Neuronal stem cell (in vitro differentiated cells): ENCODE measurements at places on chromosomes 16 and 17.

DNA sequence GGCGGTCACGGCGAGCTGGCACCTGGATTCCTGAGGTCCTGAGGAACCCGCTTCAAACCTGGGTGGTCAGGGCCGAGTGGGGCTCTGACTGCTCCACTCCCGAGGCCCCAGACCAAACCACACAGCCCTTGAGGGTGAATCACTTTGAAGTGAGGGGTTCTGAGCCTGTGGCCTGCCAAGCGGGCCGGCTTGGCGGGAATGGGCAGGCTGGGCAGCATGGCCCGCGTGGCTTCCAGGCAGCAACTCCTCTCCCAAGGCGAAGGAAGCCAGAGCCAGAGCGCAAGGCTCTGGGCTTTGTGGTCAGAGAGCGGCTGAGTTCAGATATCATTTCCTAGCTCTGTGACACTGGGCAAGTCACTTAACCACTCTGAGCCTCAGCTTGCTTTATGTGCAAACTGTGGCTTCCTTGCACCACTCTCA lies 42.7 kb downstream of the CMIP start:
- no peak for DNase-seq

GRCh38 chr17:2462481-2462880 lies 49.2 kb downstream of the METTL16 start:
- DNase-seq = no peak

- no peak for DNase-seq
Observed at GRCh38 chr16:13742928-13743327, 177.0 kb upstream of the ERCC4 start.

GRCh38 chr17:59427425-59427921 lies 96.0 kb downstream of the YPEL2 start:
- DNase-seq = no peak

GRCh38 chr16:19523184-19523558 lies 571 bp upstream of the CCP110 start:
- no peak for DNase-seq

- DNase-seq = no peak
Observed at GRCh38 chr17:83189044-83190003, 109.9 kb downstream of the METRNL start.

DNA sequence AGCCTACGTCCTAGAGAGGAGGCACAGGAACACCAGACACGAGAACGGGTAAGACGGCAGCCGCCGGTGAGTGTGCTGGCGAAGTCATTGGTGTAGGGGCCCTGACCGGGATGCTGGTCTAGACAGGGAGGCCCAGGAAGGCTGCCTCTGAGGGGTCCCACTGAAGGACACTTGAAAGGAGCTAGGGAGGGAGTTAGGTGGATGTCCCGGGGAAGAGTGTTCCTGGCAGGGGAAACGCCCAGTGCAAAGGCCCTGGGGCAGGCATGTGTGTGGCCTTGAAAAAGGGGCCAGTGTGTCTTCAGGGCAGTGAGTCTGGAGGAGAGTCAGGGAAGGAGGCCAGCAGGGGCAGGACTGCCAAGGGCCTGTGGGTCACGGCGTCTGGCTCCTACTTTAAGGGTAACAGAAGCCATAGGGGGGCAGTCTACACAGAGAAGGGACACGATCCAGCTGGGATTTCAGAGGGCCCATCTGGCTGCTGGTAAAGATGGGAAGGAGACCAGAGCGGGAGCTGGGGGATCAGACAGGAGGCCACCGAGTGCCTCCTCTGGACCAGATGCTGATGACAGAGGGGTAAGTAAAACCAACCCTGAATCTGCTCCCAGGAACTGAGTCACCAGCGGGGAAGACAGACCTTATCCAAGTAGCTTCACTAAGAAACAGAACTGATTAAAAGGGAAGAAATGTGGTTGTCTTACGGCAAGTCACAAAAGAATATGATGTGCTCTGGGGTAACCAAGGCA lies 115.9 kb downstream of the LITAF start:
- DNase-seq = no peak

DNA sequence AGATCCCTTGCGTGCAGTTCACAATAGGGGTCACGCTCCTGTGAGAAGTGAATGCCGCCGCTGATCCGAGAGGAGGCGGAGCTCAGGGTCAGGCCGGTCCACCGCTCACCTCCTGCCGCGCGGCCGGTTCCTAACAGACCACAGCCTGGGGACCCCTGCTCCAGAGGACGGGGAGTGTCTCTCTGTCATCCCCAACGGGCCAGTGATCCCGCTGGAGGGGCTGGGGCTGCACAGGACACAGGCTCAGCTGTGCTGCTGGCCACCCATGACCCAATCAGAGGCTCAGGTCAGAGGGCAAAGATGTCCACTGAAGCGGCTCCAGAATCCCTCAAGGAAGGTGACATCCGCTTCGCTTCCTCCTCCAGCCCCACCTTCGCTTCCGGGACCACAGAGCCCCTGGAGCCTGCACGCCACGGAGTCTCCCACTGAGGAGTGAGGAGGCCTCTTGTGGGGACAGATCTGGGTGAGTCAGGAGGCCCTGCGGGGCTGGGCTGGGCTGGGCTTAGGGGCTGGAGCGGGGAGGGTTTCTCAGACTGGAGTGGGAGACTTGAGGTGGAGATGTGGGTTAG lies 115.4 kb downstream of the METRNL start:
- no peak for DNase-seq

DNA sequence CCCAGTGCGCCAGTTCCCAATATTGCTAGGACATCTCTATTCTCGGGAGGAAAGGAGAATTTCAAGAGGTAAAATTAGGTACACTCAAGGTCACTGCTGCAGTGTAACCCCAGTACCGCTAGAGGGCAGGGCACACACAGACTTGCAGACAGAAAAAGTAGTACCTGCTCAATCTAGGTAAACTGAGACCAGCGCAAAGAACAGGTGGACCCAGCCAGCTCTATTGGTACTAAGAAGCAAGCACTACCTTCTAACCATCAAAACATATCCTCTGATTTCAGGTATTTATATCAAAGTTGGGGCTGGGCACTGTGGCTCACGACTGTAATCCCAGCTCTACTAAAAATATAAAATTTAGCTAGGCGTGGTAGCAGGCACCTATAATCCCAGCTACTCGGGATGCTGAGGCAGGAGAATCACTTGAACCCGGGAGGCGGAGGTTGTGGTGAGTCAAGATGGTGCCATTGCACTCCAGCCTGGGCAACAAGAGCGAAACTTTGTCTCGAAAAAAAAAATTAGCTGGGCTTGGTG lies 3.6 kb upstream of the WDR81 start:
- DNase-seq = no peak
